Osteoblast (primary cell): ENCODE measurements at places on chromosomes 1 and 21. TPM values are rescaled to one million over a fixed set of nuclear protein-coding genes. Genes with fewer than 3 reads are reported as not detected.

LCA5L gene
- 2.2 and 2.9 TPM in 2 replicates for total RNA-seq

C1orf52 gene
- 11.2 and 13.0 TPM in 2 replicates for total RNA-seq

KCNH1 gene
- 28.9 and 41.3 TPM in 2 replicates for total RNA-seq

SIK1 gene
- total RNA-seq, result 3.2 and 3.3 TPM in 2 replicates

- no peaks in the 10 kb centered on the region for H3K36me3 ChIP-seq
- no peaks in the 10 kb centered on the region for H3K27me3 ChIP-seq
- no peak overlapping the region for H3K4me3 ChIP-seq
- DNase-seq, result no peak
- no peak overlapping the region for H3K27ac ChIP-seq
These were observed 86.7 kb upstream of the USP24 start for GRCh38 chr1:55301912-55302311.

GRCh38 chr1:204988196-204988595, 54.8 kb upstream of the CNTN2 start:
- H3K36me3 ChIP-seq, result peaks cover 9% of the 10 kb centered on the region
- H3K27me3 ChIP-seq, result no peaks in the 10 kb centered on the region
- no peaks in the 10 kb centered on the region for H3K4me1 ChIP-seq
- no peak overlapping the region for H3K4me3 ChIP-seq

DNA sequence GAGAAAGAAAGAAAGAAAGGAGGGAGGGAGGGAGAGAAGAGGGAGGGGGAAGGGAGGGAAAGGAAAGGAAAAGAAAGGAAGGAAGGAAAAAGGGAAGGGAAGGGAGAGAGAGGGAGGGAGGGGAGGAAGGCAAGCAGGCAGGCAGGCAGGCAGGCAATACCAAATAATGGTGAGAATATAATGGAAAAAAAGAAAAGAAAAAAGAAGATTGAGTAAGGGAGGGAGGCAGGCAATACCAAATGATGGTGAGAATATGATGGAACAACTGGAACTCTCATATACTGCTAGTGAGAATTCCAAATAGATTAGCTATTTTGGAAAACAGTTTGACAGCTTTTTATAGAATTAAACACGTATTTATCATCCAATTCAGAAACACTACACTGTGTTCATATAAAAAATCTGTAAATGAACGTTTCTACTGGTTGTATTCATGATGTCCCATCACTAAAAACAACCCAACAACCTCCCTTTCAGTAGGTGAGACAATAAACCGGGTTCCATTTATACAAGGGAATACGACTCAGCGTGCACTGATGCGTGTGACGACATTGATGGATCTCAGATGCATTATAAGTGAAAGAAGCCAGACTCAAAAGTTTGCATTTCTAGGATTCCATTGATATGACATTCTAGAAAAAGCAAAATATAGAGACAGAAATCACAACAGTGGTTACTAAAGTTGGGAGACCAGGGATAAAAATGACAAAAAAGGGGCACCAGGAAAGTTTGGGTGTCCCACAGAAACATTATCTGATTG, 226.4 kb downstream of the DSCAM start:
- no peak overlapping the region for H3K4me3 ChIP-seq
- H3K27ac ChIP-seq, result no peak overlapping the region
- DNase-seq, result no peak

- no peaks in the 10 kb centered on the region for H3K27me3 ChIP-seq
- peaks cover 32% of the 10 kb centered on the region for H3K4me1 ChIP-seq
- no peak overlapping the region for H3K4me3 ChIP-seq
- H3K36me3 ChIP-seq, result no peaks in the 10 kb centered on the region
These were observed 18.9 kb downstream of the SLC16A1 start for GRCh38 chr1:112937070-112937469.

DNA sequence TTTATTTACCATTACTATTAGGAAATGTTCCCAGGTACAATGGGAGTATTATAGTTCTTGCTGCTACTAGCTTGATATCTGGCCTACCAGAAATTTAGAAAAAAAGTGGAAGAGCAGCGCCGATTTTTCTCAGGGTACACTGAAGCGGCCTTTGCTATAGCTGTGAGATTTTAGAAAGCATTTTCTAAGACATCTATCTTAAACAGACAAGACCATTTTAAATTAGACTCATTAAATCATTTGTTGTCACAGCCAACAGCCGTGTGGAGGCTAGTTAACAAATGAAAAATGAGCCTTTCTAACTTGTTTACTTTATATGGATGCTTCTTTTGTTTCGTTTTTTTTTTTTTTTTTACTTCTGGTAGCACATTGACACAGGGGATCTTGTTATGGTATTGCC, 183.2 kb upstream of the ZRANB2 start:
- no peaks in the 10 kb centered on the region for H3K36me3 ChIP-seq
- no peak overlapping the region for H3K4me3 ChIP-seq
- no peak overlapping the region for H3K27ac ChIP-seq
- no peaks in the 10 kb centered on the region for H3K27me3 ChIP-seq

DNA sequence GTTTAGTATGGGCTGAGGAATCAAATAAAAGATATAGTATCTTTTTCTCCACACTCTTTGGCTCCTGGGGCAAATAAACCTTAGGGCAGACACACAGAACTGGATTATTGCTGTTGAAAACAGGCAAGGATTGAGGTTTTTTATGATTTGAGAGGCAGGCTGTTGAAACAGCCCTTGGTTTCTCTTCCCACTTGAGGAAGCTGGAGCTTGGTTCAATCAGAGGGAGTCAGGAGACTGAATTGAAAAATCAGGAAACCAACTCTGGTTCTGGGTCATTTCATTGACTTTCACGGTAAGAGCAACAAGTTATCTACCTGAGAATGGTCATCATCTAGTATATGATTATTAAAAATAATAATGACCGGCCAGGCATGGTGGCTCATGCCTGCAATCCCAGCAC, 108.4 kb downstream of the CNIH3 start:
- H3K36me3 ChIP-seq, result no peaks in the 10 kb centered on the region
- no peak overlapping the region for H3K4me3 ChIP-seq
- H3K27me3 ChIP-seq, result no peaks in the 10 kb centered on the region
- H3K4me1 ChIP-seq, result peaks cover 24% of the 10 kb centered on the region
- no peak overlapping the region for H3K27ac ChIP-seq
- no peak for DNase-seq

GRCh38 chr1:15210651-15211375, 36.2 kb upstream of the FHAD1 start:
- H3K36me3 ChIP-seq, result no peaks in the 10 kb centered on the region
- H3K4me1 ChIP-seq, result no peaks in the 10 kb centered on the region
- no peak overlapping the region for H3K4me3 ChIP-seq

GRCh38 chr1:173601588-173601987, 1.3 kb downstream of the SLC9C2 start:
- H3K36me3 ChIP-seq, result no peaks in the 10 kb centered on the region
- no peaks in the 10 kb centered on the region for H3K4me1 ChIP-seq
- H3K27me3 ChIP-seq, result no peaks in the 10 kb centered on the region
- DNase-seq, result no peak
- H3K27ac ChIP-seq, result no peak overlapping the region

DNA sequence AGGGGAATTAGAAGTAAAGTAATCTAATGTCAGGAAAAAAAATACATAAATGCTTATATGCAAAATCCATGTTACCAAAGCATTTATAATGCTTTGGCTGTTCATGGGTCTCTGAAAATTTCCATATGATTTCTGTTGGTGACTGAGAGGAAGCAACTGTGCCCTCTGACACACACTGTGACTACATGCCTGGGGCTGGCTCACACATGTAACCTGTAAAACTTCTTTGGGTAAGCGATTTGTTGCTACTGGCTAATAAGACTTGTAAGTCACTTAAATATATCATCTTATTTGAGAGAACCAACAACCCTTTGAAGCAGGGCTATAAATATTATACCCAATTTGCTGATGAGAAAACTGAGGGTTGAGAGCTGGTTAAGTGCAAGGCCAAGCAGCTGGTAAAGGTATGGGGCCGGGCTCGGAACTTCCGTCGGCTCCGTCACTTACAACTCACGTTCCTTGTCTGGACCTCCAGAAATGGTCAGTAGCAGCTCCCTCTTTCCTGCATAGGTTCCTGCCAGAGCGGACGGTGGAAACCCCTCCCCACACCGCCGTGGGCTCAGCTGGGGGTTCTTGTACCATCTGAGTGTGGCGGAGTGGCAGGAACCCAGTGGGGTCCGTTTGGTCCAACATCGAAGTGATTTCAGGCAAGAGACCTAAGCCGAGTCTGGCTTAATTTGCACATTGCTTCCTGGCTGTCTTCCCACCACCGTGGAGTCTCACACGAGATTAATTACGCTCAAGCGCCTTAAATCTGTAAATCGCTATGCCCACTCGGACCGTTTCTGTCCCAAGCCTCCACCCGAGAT, 714 bp downstream of the DFFA start:
- peaks cover 16% of the 10 kb centered on the region for H3K36me3 ChIP-seq
- H3K4me1 ChIP-seq, result peaks cover 10% of the 10 kb centered on the region
- H3K4me3 ChIP-seq, result peak overlapping the region; percentile 78
- no peaks in the 10 kb centered on the region for H3K27me3 ChIP-seq

DNA sequence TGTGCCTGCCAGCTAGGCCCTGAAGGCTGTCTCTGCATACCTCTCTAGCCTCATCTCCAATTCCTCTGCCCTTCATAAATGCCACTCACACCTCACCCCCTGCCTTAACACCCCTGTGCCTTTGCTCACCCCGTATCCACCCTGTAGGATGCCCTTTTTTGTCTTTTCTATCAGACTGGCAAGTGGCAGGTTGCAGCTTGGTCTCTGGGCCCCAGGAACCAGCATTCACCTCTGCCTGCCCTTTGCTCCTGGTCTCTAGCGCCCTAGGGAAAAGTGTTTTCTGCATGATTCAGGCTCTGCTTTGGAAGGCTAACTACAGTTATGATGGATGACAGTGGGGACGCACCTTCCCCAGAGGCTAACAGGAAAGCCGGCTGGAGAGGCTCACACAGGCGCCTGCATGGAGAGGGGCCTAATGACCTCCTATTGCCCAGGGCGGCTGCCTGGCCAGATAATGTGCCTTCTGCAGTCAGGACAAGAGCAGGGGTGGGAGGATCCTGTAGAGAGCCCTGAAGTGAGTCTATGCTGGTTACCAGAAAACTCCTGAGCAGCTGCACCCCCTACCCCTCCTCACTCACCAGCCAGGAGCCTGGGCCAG, 11.2 kb downstream of the KANK4 start:
- H3K4me1 ChIP-seq, result no peaks in the 10 kb centered on the region
- H3K36me3 ChIP-seq, result no peaks in the 10 kb centered on the region
- peaks cover 6% of the 10 kb centered on the region for H3K27me3 ChIP-seq

DNA sequence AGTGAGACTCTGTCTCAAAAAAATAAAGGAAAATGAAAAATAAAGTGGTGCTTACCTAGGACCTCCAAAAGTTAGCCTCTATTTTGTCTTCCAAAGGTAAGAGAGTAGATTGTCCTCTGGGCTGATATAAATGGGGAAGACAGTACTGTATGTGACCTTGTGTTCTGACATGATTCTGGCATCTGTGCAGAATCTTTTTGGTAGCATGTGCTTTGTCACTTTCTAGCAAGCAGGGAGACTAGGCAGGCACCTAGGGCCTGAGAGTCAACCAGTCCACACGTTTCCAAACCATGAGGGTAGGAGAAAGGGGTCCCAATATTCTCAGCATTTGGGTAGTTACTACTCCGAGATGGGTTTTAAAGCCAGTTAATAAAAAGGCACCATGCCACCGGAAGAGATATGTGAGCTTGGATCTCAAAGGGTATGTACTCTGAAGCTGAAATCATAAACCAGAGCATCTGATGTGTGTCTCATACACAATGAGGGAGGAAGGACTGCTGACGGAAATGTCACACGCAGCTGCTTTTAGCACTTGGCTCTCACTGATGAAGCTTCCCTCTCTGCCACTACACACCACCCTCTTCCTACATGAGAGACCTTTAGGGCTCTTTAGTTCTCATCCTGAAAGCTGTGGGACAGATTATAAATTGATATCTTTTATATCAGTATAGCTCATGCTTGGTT, 27.0 kb upstream of the SLC16A1 start:
- H3K27me3 ChIP-seq, result no peaks in the 10 kb centered on the region
- H3K36me3 ChIP-seq, result no peaks in the 10 kb centered on the region
- DNase-seq, result no peak
- H3K27ac ChIP-seq, result no peak overlapping the region
- no peaks in the 10 kb centered on the region for H3K4me1 ChIP-seq
